CD4-positive, alpha-beta T cell (primary cell): ENCODE measurements at places on chromosomes 3 and 15.

DNA sequence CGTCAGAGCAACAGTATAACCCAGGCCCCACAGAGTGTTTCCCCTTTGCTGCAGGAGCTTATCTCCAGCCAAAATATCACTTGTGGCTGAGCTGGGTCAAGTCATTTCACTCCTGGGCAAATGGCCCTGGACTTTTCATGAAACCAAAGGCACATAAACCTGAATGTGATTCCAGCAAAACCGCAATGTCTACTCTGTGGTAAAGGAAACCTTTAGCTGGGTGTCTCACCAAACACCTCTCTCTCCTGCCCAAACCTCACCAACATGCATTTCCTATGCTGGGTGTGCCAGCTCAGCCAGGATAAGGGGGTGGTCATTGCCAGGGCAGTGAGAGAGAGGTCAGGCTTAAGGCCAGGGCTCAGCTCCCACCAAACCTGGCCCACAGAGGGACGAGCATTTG, 67.4 kb downstream of the GTPBP8 start:
- no peak for DNase-seq

DNA sequence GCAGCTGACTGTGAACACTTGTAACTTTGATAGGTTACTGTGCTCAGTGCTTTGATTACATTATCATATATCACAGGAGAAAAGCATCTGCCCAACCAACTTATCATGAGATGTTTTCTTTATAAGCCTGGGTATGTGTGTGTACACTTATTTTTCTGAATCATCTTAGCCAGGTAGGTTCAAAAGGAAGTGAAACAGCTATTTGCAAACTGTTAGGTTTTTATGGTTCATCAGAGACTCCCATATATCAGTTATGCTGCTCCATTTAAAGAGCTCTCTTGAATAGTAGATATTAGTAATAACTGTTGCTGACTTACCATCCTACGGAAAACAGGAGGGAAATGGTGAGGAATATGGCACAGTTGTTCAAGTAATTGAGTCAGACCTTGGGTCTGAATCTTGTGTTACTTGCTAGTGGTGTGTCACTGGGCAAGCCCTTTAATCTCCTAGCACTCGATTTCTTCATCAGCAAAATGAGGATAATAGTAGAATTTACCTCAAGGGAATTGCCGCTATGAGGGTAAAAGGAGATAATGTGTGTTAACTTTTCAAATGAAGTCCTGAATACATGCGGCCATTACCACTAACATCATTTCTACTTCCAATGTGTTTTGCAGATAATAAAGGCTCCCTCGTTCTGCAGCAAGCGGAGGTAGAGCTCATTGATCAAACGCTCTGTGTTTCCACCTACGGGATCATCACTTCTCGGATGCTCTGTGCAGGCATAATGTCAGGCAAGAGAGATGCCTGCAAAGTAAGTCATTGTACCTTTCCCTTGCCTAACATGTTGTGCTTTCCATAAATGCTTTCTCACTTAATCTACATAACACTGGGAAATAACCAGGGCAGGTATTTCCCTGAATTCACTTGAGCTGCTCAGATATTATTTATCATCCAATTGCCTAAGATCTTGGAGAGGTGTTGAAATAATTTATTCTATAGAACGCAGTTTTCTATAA, 7.8 kb upstream of the C3orf52 start:
- DNase-seq, result no peak

- no peak for DNase-seq
These were observed 679.7 kb downstream of the FHIT start for GRCh38 chr3:60571511-60571910.

- no peak for DNase-seq
These were observed 830 bp upstream of the RNF13 start for GRCh38 chr3:149812165-149812605.
